ENCODE measurements at places on chromosomes 7 and 10.

DNA sequence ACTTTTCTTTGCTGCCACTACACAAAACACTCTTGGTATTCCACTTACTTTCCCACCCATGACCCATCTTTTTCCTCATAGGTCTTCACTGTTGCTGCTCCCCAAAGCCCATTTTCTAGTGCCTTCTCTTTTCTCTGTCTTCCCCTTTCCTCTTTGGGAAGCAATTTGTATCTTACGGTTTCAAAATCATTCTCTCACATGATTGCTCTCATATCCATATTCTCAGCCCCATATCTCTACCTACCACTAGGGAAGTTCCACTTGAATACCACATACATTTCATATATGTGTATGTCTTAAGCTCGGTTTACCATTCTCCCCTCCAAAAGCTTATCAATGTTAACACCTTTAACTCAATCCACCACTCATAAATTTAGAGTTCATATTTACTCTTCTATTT lies 3.2 kb upstream of the UBE2D1 start:
- no peak for DNase-seq

- DNase-seq: no peak
Observed at GRCh38 chr7:25656581-25657026, 428.3 kb upstream of the NPVF start.

DNA sequence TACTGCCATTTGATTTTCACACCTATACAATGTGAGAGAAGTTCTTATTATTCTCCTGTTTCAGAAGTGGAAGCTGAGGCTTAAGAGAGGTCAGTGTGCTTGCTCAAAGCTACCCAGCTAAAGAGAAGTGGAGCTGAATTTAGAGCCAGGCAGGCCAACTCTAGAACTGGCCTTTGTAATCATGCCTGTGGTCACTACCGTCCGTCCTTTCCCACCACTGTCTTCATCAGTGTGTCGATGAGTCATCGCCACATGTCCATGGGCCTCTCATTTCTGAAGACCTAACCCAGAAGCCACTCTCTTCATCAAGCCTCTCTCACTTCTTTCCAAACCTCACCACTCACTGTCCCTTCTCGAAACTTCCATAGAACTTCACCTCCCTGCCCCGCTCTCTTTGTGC lies 237.8 kb downstream of the KIAA1217 start:
- no peak for DNase-seq

DNA sequence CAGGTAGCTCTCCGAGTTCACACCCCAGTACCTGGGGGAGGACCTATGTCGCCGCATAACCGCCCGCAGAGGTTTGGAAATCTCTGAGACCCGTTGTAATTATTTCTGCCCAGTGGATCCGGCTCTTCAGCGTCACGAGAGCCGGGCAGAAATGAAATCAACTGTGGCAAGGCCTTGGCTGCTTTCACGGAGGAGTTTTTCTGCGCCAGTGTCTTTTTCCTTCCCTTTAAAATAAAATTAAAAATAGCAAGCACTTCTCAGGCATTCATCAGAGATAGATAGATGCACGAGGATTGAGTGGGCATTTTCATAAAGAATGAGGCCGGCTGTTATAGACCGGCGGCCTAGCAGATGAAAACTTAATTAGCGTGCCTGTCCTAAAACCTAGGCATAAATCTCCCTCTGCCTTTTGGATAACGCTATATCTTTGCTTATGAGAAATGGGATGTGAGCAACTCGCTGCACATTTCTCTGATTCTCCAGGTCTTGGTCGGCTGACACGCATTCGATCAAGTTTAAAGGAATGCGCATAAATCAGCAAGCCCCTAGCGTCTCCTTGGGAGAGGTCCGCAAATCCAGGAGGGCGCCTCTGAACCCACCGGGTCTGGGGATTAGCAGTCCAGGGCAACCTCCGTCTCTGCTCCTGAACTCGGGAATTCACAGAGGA lies 6.4 kb downstream of the HOXA13 start:
- DNase-seq: no peak

- DNase-seq: no peak
Observed at GRCh38 chr7:155792315-155792960, 19.8 kb downstream of the SHH start.

- DNase-seq: no peak
Observed at GRCh38 chr7:8371742-8372141, 61.7 kb upstream of the NXPH1 start.

DNA sequence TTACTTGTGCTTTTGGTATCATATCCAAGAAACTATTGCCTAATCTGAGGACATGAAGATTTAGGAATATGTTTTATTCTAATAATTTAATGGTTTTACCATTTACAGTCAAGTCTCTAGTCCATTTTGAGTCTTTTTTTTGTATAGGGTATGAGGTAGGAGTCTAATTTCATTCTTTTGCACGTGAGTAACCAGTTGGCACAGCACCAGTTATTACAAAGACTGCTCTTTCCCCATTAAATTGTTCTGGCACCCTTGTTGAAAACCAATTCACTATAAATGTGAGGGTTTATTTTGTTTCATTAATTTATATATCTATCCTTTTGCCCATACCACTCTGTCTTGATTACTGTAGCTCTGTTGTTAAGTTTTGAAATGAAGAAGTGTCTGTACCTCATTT lies 381.6 kb downstream of the SUGCT start:
- DNase-seq: no peak

DNA sequence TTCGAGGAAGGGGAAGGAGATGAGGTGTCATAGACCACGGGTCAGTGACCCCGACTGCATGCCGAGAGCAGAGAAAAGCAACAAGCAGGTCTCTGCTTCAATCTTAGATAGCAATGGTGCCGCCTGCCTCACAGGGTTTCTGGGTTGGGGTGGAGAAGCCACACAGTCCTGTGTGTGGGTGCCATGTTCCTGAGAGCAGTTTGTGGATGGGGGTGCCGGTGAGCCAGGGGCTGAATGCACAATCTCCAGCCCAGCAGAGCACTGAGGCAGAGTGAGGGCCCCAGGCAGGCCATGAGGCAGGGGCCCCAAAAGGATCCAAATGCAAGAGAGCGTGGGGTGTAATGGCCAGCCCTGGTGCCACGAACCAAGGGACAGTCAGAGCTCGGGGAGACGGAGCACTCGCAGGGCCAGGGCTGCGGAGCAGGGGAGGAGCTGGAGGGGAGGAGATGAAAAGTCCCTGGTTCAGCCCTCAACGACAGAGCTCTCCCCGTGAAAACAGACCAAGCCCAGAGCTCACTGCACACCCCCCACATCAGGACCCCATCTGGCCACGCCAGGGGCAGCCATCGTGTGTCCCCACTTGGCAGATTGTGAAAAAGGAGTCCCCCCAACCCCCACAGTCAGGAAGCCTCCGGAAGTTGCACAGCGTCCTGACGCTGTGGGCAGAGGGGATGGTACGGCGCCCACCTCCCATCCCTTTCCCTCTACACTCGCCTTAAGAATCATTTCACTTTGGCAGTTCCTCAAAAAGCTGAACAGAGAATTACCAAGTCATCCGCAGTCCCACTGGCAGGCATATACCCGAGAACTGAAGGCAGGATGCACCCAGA lies 19.9 kb downstream of the WDR86 start:
- no peak for DNase-seq

GRCh38 chr10:28713626-28714352 lies 36.5 kb downstream of the BAMBI start:
- no peak for DNase-seq

DNA sequence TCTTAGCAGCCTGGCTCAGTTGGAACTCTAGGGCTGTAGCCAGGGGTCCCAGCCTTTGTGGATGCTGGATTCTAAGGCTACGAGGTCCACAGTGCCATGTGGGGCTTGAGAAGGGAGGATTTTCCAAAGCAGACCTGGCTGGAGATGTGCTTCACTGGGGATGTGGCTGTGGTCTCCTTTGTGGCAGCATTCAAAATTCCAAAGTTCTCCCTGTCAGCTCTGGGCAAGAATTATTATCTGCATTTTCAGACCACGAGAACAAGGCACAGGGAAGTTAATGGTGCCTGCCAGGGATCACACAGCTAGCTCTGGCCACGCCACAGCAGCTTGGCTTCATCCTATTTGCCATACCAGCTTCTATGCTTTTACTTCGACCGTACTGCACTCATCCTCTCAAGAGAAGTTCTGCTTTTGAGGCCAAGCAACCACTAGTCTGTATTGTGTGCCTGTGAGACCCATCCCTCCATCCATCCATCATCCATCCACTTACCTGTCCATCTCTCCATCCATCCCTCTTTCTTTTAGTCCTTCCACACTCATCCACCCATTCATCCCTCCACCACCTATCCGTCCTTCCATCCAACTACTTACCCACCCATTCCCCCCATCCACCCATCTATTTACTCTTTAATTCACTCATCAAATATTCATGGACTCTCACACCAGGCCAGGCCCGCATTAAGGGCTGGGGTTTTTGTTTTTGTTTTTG lies 71.5 kb downstream of the ZMIZ1 start:
- DNase-seq: no peak

GRCh38 chr10:110373857-110374654 lies 69.3 kb upstream of the SMNDC1 start:
- no peak for DNase-seq

DNA sequence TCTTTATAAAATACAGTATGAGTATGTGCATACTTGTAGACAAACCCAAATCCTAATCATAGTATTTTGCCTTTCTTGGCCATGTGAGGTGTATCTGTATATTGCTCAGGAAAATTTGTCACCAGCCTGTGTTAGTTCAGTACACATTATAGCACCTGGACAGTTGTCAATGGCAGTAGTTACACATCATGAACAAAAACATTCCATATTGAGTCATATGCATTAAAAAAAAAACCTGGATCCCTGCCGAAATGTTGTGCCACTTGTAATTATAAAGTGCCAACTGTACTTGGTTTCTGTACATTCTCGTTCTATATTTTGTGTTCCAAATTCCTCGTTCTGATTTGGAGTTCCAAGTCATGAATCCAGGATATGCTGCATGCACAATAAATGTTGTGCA lies 410.4 kb downstream of the INHBA start:
- DNase-seq: no peak

- DNase-seq: no peak
Observed at GRCh38 chr10:112471878-112472487, 25.0 kb downstream of the VTI1A start.

DNA sequence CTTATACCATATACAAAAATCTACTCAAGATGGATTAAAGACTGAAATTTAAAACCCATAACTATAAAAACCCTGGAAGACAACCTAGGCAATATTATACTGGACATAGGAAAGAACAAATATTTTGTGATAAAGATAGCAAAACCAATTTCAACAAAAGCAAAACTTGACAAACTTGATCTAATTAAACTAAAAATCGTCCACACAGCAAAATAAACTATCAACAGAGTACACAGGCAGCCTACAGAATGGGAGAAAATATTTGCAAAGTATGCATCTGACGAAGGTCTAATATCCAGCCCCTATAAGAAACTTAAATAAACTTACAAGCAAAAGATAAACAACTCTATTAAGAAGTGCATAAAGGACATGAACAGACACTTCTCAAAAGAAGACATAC lies 240.1 kb downstream of the HGF start:
- DNase-seq: no peak

DNA sequence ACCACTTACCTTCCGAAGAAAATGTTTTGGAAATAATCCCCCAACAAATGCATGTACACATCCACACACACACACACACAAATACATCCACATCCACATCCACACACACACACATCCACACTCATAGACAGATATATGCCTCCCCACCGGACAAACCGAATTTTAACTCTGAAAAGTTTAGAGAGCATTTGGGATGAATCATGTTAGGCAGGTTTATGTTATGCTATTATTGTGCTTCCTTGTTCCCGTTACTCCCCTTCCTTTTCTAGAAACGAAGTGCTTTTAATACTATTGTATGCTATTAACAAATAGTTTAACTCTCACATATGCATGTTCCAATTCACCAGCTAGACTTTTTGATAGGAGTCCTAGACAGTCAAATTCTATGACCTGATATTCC lies 91.5 kb downstream of the FAS start:
- no peak for DNase-seq

GRCh38 chr10:109427411-109427810 lies 495.9 kb downstream of the XPNPEP1 start:
- no peak for DNase-seq

GRCh38 chr7:70591643-70592042 lies 540.3 kb upstream of the GALNT17 start:
- no peak for DNase-seq

DNA sequence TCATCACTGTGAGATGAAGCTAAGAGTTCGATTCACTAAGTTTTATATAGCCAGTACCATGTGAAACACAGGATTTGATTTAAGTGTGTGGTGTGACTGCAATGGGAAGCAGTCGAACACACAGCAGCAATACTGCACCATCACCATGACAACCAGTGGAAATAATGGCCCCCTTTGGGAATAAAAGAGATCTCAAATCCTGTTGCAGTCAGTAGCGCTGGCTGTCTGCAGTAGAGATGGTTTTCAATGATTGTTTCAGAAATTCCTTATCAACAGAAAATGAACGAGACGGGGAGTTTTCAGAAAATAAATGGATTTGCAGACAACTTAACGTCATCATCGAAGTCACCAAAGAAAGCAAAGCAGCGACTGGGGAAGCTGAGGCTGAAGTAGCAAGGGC lies 91.0 kb downstream of the PTPRE start:
- DNase-seq: no peak

- no peak for DNase-seq
Observed at GRCh38 chr7:149218469-149219420, 20.7 kb upstream of the ZNF212 start.

DNA sequence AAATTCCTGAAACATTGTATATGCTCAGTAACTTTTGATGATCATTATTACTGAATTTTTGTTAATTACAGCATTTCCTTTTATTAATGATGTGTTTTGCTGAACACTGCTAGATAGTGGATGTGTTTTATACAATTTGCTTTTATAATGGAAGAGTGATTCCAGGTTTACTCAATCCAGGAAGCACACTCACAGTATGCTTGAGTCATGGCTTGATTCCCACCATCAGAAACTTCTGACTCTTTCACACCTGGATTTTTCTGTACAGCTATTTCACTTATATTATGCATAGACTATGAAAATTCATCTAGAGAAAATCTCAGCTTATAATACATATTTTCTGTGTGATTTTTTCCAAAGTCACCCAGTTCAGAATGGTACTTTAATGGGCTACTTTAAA lies 1040.9 kb downstream of the GRM8 start:
- no peak for DNase-seq

DNA sequence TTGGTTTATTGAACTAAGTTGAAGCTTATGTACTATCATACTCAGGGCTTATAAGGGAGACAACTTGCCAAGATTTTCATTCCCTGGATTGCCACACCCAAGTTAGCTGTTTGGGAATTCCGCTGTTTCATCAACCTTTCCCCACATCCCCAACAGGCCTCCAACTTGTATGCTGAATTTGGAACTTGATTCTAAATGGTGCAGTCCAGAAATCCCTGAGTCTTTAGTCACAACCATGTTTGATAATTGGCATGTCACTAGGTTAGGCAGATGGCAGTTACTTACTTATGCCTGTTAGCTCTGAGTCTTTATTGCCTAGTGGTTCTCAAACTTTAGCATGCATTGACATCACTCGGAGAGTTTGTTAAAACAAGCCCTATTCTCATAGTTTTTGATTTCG lies 135.4 kb upstream of the PRPS1L1 start:
- no peak for DNase-seq

DNA sequence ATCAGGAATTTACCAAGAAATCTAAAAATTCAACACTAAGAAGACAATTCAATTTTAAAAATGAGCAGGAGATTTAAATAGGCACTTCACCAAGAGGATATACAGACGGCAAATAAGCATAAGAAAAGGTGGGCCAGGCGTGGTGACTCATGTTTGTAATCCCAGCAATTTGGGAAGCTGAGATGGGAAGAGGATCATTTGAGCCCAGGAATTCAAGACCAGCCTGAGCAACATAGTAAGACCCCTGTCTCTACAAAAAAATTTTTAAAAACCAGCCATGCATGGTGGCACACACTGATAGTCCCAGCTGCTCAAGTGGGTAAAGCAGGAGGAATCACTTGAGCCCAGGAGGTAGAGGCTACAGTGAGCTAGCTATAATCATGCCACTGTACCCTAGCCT lies 3.5 kb upstream of the AKR1D1 start:
- DNase-seq: no peak
